Urinary bladder (tissue), 4 donors: ENCODE measurements at places on chromosomes 5 and 9. TPM values are rescaled to one million over a fixed set of nuclear protein-coding genes. Genes with fewer than 3 reads are reported as not detected.

The LCN9 gene
- polyA plus RNA-seq: not detected

The TAF11L4 gene
- not detected for polyA plus RNA-seq

The ATP6V1G1 gene
- polyA plus RNA-seq: 133 TPM

The IDNK gene
- 6.0 TPM for polyA plus RNA-seq

The C9orf153 gene
- polyA plus RNA-seq: not detected

The WDR38 gene
- not detected for polyA plus RNA-seq
